Eye (tissue), 1 donor: ENCODE measurements at places on chromosomes 2 and 18.
A peak's percentile ranks its signal among the peaks of the same experiment; 100 is the strongest.

GRCh38 chr2:72165792-72166191 lies 18.1 kb upstream of the CYP26B1 start:
- no peak for DNase-seq

DNA sequence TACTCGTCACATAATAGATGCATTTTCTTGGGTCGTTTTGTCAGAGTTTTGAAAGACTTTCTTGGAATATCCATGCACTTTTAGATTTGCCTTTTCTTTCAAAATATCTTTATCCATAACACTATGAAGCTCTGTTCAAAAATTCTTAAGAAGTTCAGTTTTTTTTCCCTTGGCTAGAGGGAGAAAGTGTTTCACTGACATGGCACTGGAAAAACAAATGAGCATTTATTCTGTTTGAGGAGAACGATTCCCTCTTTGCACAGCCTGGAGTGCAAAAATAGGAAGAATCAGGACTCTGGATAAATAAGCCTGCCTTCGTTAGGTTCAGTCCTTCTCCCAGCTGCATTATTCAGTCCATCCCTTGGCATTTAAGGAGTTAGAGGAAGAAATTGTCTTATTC lies 91.0 kb upstream of the RPE start:
- DNase-seq, result no peak

GRCh38 chr2:102350137-102350793 lies 5.3 kb upstream of the IL18R1 start:
- peak; percentile 56 for DNase-seq

GRCh38 chr2:75406131-75406581 lies 154.6 kb downstream of the EVA1A start:
- DNase-seq, result no peak

DNA sequence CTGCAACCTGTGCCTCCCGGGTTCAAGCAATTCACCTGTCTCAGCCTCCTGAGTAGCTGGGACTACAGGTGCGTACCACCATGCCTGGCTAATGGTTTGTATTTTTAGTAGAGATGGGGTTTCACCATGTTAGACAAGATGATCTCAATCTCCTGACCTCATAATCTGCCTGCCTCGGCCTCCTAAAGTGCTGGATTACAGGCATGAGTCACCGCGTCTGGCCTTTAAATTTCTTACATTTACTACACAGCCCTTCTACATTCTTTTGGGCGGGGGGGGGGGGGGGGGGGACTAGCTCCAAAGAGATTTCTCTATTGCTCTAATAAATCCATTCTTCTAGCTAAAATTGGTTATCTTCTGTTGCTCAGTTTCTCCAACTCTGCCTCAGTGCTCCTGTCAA lies 964.9 kb upstream of the ACVR2A start:
- no peak for DNase-seq
